ENCODE measurements at places on chromosomes 6 and 20.

GRCh38 chr6:147621961-147622360 lies 113.5 kb downstream of the SAMD5 start:
- no peak for DNase-seq

- no peak for DNase-seq
These were observed 213.5 kb upstream of the SULF2 start for GRCh38 chr20:47998736-47999135.

DNA sequence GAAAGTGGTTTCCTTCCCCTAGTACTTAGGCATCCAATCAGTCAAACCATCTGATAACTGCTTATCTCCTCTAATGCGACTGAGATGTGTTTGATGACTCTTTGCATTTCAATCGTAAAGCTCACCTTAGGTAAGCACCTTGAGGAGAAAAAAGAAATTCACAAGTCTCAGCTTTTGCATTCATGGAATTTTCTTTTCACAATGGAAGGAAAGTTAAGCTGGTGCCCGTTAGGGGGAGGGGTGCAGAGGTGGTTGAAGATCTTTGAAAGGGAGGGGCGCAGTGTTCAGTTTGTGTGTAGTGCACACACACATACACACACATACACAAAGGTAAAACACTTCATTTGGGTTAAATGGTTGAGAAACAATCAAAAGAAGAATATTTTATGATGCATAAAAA lies 87.1 kb upstream of the SALL4 start:
- DNase-seq, result no peak

DNA sequence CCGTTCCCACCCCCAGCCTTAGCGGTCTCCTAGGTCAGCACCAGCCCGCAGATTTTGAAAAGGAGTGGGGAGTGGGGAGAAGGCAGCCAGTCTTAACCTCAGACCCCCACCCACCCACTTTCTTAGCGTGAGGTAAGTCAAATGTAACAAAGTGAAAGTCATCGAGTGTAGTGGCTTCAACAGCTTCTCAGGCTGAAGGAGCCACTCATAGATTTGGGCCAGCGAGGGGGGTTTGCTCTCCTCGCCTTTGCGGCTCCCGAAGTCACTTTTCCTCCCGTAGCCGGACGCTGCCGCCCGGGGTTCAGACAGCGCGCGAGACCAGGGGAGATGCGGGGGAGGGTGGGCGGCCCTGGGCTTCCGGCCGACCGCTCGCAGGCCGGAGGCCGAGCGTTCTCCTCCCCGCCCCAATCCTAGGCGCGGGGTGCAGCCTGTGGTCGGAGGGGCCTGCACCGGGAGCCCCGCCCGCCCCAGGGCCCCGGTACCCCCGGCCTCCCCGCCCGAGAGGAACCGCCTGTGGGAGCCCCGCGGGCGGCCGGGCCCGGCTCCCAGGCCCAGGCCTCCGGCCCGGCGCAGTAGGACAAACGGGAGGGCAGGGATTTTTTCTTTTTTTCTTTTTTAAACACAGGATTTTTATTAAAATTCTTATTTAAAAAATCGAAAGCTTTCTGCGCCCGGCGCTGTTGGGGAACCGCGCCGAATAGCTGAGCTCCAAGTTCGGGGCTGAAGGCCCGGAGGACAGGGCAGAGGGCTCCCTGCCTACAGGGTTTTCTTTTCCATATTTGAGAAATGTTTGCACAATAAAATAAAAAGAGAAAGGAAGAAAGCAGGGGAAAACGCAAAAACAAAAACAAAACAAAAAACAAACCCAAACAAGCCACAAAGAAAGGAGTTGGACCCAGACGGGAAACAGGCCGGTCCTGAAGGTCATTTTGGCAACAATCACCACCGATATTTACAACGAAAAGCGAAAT lies 3.2 kb downstream of the NKX2-2 start:
- no peak for DNase-seq

GRCh38 chr6:38776515-38776914 lies 61.4 kb downstream of the DNAH8 start:
- no peak for DNase-seq

DNA sequence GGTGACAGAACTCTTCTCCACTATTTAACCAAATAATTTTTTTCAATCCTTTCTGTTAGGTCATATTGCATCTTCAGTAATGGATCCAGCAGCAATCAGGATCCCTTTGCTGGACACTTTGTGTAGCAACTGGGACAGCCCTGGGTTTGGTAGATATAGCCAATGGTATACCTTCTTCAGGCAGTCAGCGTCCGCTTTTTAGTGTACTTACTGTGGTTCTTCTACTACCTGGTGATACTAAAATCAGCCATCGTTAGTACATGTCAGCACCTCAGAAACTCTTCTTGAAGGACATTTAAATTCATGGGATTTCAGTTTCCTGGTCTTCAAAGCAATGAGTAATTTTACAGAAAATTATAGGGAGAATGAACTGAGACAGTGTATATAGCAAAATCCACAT lies 93.5 kb downstream of the ADGRG6 start:
- peak; percentile 9 for DNase-seq

- no peak for DNase-seq
These were observed 31.4 kb downstream of the LINC00237 start for GRCh38 chr20:21074605-21075336.

DNA sequence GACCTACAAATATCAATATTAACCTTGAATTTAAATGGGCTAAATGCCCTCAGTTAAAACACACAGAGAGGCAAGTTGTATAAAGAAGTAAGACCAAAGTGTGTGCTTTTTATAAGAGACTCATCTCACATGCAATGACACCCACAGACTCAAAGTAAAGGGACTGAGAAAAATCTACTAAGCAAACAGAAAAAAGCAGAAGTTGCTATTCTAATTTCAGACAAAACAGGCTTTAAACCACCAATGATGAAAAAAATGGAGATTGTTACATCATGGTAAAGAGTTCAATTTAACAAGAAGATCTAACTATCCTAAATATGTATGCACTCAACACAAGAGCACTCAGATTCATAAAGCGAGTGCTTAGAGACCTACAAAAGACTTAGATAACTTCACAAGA lies 741.9 kb upstream of the MARCKS start:
- no peak for DNase-seq

- no peak for DNase-seq
These were observed 12.8 kb downstream of the RGS17 start for GRCh38 chr6:153117986-153118879.

GRCh38 chr6:15715060-15715459 lies 52.2 kb upstream of the DTNBP1 start:
- peak; percentile 68 for DNase-seq

- no peak for DNase-seq
These were observed 7.2 kb downstream of the TGM2 start for GRCh38 chr20:38157635-38158495.

DNA sequence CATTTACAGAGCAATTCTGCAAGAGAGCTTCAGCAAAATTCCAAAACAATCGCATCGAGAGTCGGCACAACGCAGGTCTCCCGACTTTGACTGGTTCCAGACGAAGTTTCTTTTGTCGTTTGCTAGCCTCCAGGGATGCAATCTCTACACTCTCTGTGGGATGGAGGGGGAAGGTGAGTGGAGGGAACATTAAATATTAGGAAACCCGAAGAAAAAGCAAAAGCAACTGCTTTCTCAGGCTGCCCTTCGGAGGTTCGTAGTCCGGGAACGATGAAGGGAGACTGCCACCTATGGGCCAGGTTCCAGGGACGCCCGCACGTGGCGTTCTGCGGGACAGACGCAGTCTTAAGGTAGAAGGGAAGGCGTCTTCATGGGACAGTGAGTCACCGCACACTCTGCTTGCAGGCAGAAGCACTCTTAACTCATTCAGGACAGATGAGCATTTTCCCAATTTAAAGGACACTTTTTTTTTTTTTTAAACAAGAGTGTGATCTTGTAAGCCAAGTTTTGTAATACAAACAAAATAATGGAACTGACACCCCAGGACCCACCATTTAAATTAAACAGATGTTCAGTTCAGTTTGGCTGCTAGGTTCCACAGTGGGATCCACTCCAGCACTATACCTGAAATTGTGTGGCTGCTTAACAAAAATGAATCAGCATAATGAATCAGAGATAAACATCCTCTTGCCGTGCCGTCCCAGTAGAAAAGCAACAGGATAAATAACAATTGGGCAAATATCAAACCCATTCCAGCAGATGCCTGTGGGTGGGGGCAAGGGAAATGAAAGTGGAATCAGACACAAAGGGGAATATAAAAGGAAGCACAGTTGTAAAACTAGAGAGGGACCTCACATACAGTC lies 65.8 kb upstream of the ARMC2 start:
- DNase-seq, result peak; percentile 92

GRCh38 chr6:161407581-161407980 lies 133.7 kb upstream of the AGPAT4 start:
- DNase-seq, result no peak

- DNase-seq, result no peak
These were observed 7.6 kb upstream of the TREML2 start for GRCh38 chr6:41208439-41209106.

- DNase-seq, result no peak
These were observed 14.2 kb downstream of the RRP36 start for GRCh38 chr6:43035495-43036194.

Measured in activated naive CD4-positive, alpha-beta T cell treated with anti-CD3 and anti-CD28 coated beads for 36 hours (primary cell).